Mammary epithelial cell (primary cell): ENCODE measurements at places on chromosomes 5 and 9. TPM values are rescaled to one million over a fixed set of nuclear protein-coding genes. Genes with fewer than 3 reads are reported as not detected.

GRCh38 chr5:122493091-122494021 lies 181.3 kb downstream of the SNCAIP start:
- DNase-seq = no peak

FAM221B gene
- not detected in 2 replicates for total RNA-seq

GRXCR2 gene
- not detected in 2 replicates for total RNA-seq

DNA sequence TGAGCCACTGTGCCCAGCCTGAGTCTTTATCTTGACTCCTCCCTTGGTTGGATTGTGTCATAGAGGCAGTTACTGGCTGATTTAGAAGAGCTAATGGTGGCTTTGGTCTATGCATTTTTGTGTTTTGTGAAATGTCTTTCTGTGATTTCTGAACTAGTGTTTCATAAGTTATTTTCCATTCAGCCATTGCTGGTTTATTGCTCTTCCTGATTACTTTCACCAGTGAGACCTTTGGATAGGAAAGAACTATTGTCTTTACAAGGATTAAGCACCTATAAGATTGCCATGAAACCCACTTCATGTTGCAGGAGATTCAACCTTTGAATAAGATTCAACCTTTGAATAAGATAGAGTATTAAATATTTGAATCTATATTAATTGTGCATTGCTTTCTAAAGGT lies 8.7 kb upstream of the HAPLN1 start:
- DNase-seq = no peak

TMEM252 gene
- not detected for total RNA-seq

PPIP5K2 gene
- 31.0 and 41.9 TPM in 2 replicates for total RNA-seq
